ENCODE measurements at places on chromosomes 1 and 21.

DNA sequence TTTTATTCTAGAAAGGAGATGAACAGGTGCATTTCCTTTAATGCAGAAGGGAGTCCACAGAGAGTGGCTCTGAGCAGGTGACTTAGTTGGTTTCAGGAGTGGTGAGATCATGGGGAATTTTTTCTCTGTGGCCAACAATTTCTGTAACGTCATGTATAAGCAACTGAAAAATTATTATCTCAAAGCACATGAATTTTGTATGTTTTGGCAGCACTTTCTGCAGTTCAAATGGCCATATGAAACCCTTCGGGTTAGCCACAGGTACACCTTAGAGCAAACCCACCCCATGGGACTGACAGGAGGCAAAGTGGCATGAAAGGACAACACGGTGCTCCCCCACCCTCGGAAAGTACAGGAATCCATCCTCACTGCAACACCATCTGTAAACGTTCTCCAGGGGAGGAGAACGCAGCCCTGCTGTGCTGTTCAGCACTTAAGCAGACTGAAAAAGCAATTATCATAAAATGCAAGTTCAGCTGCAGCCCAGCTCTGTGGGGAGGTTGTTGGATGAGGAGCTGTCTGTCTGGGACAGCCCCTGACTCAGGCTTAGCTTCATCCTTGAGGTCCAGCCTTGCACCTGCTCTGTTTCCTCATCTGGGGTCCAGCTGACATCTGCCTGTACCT lies 55.8 kb upstream of the CLDN14 start:
- no peak for DNase-seq

DNA sequence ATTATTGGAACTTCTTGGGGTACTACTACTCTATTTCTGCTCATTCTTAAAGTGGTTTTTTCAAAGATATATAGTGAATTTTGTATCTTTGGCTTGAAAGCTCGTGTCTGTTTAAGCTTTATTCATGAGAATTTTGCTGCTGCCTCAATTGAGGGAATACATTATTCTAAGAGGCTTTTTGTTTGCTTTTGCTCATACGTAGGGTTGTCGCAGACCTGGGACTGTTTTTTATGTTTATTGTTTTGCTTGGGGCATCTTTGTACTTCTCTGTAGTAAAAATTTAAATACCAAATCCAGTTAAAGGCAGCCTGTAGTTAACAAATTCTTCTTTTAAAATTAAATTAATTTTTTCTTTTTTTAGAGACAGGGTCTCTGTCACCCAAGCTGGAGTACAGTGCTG lies 62.3 kb downstream of the ANGPTL1 start:
- no peak for DNase-seq

DNA sequence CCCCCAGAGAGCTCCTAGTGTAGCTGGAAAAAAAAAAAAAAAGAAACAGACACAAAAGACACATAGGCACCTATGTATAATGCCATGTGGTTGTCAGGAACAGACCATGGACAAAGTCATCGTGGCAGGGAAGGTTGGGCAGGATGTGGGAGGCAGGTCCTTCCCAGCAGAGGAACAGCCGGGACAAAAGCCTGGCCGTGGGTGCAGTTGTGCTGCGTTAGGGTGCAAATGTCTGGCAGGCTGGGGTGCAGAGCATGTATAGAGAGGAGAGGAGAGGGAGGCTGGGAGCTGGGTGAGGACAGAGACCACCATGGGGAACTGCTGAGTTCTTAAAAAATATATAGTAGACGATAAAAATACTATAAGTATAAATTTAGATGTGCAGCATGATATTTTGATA lies 125.7 kb upstream of the C1orf174 start:
- no peak for DNase-seq

GRCh38 chr21:35602811-35603362 lies 457.4 kb downstream of the SETD4 start:
- DNase-seq = no peak

DNA sequence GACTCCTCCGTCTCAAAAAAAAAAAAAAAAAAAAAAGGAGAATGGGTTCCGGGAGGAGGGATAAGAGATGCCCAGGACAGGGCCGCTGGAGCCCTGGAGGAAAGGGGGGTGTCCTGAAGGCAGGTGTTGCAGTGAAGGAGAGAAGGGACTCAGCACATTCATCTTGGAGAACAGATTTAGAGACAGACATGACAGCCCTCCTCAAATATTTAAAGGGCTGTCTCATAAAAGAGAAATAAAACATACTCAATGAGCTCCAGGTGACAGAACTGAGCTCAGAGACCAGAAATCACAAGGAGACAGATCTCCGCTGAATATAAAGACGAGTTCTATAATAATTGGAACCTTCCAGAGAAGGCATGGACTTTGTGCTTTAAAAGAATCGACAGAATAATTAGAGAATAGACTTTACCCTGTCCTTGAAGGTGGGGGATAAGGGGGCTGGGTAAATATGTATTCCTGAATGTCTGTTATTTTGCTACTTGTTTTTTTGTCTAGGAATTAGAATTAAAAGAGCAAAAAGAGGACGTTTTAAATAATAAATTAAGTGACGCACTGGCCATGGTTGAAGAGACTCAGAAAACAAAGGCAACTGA lies 52.0 kb upstream of the EFHD2 start:
- DNase-seq = no peak

DNA sequence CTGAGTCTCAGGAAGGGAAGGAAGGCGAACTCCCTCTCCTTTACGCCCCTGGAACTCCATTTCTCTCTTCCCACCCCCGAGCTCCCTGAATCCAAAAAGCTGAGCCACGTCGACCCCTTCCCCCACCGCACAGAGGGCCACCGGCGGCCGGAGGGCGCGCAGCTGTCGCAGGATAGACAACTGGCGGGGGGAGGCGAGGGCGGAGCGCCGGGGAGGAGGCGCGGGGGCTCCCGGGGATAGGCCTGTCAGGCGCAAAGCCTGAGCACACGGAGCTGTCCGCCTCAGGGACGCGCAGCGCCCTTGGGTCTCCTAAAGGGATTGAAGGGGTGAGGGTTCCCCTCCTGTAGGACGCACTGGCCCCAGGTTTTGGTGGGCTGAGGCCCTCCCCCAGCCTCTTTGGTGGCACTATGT lies 752 bp upstream of the ACTA1 start:
- DNase-seq = no peak

- no peak for DNase-seq
Measured at GRCh38 chr1:175192111-175192629, 406 bp downstream of the KIAA0040 start.

DNA sequence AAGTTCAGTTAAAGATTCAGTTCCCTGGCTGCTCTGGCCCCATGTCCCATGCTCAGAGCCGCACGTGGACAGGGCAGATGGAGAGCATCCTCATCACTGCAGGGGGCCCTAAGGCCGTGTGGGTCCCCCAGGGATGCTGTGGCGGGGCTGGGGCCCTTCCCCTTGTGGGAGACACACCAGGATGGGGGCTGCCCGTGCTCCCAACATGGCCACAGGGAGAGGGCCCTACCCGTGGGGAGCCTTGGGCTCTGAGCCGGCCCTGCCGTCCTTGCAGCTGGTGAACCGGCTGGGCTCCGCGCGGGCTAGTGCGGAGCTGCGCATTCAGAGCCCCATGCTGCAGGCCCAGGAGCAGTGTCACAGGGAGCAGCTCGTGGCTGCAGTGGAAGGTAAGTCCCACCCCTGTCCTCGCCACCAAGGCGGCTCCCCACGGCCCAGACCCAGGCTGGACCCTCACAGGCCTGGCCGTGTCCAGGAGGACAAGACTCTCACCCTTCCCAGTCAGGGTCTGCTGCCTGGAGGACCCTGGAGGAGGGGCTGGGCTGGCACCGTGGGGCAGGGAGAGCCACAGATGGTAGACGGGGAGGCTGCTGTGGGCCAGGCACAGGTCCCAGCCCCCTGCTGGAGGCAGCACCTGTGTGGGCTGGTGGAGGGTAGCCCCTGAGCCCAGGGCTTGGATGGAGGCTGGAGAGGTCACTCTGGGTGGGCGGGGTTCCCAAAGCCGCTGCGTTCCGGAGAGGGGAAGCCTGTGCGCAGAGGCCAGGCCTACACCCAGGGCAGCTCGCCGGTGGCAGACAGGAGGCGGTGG lies 53.8 kb downstream of the TRIM11 start:
- DNase-seq = no peak

- no peak for DNase-seq
Measured at GRCh38 chr1:224737353-224737727, 121.2 kb downstream of the CNIH3 start.

DNA sequence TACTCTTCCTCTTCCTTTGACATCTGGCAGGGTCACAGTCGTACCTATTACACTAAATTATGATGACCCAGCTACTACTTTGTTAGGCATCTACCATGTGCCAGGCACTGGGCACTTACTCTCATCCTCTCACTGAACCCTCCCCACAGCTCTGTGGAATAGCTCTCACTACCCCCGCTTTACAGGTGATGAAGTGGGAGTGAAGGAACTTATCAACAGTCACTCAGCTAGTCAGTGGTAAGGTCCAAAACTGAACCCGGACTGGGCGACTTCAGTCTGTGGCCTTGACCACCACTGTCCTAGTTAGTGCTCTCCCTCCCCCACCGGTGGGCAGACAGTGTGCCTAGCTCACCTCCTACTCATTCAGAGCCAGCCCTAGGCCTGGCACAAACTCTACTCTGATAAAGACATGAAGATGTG lies 12.3 kb downstream of the ADGRB2 start:
- no peak for DNase-seq

GRCh38 chr1:94193128-94193527 lies 44.3 kb downstream of the ARHGAP29 start:
- no peak for DNase-seq

- no peak for DNase-seq
Measured at GRCh38 chr1:201877877-201878401, 10.8 kb upstream of the SHISA4 start.

DNA sequence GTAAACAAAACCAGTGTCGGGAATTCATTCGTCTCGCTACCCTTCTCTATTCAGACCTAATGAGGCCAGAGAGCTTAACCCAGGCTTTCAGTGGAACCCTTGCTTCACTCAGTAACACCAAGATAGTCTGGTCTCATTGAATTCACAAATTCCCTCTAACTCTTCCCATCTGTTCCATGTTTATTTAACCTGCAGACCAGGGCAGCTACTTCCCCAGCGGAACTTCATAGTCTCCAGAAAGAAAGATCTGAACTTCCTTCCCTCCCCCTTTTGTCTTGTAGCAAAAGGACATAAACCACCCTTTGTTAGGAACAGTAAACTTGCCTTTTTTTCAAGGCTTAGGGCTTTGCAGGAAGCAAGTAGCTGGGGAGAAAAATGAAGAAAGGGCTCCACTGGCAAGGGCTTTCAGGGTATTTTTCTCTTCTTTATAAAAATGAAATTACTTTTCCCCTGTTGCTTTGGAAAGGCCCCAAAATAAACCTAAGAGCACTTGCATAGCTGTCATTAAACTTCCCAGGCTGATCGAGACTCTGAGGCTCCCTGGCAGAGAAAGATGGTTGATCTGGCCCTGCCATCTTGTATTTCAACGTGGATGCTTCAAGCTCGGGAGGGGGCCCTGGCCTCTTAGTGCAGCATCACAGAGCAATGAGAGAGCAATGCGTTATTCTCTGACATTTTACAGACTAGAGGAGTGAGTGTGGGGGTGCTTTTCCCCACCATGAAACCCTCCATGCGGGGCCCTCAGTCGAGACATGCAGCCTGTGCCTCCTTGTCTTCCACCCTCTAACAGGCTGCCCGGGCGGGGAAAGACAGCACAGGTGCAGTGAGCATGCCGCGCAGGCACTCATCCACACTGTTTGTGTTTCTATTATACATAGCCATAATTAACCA lies 30.0 kb downstream of the MIS18A start:
- no peak for DNase-seq

DNA sequence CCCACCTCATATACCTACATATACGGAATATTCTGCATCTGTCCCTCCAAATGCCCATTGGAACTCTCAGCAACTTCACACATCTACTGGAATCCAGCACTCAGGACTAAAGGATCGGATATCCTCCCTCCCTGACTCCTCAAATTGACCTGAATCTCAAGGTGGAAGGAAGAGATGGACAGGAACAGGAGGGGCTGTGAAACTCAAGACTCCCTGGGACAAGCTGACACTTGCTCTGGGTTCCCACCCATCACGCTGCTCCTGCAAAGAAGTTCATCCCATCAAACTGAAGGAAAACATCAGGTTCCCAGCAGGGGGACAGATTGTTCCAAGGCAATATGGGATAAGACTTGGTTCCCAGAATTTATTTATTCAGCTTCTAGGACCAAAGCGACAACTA lies 30.3 kb upstream of the TIAM1 start:
- no peak for DNase-seq

- no peak for DNase-seq
Measured at GRCh38 chr1:100622037-100622436, 84.1 kb downstream of the GPR88 start.

DNA sequence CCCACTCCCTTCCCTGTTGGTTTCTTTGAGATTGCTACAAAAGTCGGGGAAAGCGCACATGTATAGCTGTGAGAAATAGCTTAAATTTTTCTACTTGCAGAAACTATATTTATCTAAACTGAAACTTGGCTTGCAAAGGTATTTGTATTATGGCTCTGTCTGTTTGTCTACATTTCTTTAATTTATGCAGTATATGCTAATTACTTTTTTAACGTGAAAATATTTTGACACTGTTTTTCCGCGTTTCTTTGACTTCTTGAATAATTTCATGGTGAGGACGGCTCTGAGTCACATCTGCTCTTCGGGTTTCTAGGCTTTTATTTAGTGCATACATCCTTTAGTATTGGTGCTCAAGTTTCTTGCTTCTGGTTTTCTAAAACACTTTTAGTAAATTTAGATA lies 182.1 kb upstream of the ZRANB2 start:
- DNase-seq = no peak

DNA sequence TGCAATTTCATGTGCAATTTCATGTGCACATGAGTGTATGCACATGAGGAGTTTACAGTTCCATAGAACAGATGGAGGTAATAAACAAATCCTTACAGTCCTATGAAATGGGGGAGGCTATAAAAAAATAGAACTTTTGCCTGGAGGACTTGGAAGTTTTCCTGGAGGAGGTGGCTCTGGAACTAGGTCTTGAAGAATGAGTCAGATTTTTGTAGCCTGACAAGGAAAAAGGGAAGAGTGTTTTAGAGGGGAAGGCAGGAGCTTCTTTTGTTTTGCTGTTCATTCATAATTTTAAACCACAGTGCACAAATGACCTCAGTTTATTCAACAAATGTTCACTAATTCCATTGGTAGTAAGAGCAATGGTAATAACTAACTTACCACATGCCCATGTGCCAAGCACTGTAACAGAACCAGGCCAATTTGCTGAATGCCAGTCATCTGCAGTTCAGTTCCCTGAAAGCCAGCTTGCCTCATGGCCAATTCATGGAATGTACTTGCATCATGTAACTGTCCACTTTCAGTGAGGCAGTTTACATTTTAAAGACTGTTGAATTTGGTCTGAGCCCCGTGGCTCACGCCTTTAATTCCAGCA lies 2.7 kb downstream of the DIO1 start:
- no peak for DNase-seq

GRCh38 chr1:159895836-159896545 lies 4.0 kb downstream of the CFAP45 start:
- no peak for DNase-seq

GRCh38 chr1:184507604-184508280 lies 120.9 kb downstream of the C1orf21 start:
- DNase-seq = no peak

GRCh38 chr1:219463636-219464035 lies 149.3 kb downstream of the ZC3H11B start:
- DNase-seq = no peak

- no peak for DNase-seq
Measured at GRCh38 chr21:44291936-44292811, 6.5 kb downstream of the AIRE start.

Measured in germinal center (tissue), 1 donor.